ENCODE measurements at places on chromosomes 12 and 14.

DNA sequence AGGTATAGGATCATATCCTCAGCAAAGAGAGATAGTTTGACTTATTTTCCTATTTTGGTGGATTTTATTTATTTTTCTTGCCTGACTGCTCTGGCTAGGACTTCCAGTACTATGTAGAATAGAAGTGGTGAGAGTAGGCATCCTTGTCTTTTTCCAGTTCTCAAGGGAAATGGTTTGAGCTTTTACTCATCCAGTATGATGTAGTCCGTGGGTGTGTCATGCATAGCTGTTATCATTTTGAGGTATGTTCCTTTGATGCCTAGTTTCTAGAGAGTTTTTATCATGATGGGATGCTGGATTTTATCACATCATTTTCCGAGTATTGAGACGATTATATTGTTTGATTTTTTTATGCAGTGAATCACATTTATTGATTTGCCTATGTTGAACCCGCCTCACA, 97.2 kb downstream of the MGAT4C start:
- no peak for DNase-seq

DNA sequence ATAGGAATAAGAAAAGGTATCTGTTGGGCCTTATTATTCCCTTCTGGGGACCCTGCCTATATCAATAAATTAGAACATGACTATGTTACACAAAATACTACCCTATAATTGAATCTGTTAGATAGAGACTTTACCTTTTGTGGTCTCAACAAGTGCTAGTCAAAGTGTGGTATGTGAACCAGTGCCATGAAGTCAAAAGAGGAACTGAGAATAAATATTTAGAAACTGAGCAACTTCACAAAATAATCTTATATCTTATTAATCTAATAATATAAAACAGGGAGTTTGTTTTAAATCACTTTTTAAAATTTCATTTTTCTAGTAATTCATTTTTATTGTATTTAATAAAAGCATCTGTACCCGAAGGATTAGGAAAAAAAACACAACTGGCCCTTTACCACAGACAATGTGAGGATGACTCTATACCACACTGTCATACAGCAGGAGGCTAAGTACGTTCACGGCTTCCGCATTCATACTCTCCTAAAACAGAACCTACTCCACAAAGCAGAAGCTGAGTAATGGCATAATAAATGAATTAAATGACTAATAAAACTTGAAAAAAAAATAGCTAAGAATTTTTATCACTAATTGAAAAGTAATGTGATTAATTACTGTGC, 42.1 kb downstream of the SEC23A start:
- no peak for DNase-seq

GRCh38 chr14:75427482-75428229, at the start of gene JDP2:
JDP2 (plus strand) TSS chr14:75428022; CDS start chr14:75437921, 9,899 bp downstream.
- DNase-seq, result no peak

GRCh38 chr12:28374556-28374955, 184.3 kb downstream of the CCDC91 start:
- peak; percentile 16 for DNase-seq

- no peak for DNase-seq
Observed at GRCh38 chr14:95458459-95458858, 58.0 kb downstream of the SYNE3 start.

DNA sequence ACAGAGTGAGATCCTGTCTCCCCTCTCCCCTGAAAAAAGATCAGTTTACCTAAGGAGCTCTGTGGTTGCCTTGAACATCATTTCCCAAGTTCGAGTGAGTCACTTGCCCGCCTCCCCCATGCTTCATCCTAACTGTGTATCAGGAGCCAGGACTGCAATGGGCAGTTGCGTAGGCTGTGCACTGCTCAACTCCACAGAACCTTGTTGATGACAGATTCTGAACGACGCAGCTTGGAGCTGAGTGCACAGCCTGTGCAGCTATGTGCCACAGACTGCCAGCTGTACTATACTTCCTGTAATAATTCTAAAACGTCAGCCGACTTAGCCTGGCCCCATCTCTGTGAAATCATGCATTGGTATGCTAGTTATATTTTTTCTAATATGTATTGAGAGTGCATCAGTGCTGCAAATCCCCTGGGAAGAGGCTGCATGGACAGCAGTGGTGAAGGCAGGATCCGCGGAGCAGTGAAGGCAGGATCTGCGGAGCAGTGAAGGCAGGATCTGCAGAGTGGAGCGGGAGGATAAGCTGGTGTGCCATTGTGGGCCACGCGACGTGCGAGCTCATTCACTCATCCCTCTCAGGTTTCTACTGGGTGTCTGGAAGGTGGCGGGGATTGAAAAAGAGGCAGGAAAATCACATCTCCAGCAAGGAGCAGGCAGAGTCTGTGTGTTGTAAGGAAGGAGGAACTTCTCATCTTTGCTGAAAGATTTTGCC, 80.8 kb downstream of the GALNT9 start:
- DNase-seq, result peak; percentile 31

DNA sequence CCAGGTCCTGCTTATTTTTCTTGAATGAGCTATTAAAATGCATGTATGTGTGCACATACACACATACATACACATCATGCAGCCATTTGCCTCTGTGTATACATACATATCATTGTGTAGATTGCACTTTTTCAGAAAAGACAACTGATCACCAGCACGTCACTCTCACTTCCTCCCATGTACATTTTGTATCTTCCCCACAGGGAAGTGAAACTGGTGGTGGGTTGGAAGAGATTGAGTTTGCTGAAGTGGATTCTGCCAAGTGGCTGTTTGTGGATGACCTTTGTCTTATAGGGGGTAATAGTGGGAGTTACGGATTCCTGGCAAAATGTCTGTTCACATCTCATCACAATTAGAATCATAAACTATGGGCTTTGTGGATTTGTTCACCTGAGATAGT, 448.6 kb downstream of the RAD51B start:
- no peak for DNase-seq

DNA sequence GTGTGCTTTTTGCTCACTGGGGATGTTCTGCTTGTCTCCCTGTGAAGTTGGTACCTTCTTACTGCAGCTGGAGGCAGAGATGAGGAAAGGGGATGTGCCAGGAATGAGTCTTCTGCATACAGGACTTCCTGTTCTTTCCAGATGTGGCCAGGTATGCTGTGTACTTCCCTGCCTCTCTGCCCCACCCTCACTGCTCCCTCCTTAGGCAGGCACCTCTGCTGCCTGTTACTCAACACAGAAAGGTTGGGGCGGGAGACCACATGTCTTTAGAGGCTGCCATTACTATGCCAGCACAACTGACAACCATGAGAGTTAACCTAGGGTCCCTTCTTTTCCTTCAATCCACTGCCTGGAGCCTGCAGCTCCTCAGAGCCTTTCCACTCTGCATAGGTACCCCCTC, 2.0 kb upstream of the OAS3 start:
- no peak for DNase-seq

GRCh38 chr12:53381731-53382630, 2.0 kb downstream of the SP1 start:
- no peak for DNase-seq

DNA sequence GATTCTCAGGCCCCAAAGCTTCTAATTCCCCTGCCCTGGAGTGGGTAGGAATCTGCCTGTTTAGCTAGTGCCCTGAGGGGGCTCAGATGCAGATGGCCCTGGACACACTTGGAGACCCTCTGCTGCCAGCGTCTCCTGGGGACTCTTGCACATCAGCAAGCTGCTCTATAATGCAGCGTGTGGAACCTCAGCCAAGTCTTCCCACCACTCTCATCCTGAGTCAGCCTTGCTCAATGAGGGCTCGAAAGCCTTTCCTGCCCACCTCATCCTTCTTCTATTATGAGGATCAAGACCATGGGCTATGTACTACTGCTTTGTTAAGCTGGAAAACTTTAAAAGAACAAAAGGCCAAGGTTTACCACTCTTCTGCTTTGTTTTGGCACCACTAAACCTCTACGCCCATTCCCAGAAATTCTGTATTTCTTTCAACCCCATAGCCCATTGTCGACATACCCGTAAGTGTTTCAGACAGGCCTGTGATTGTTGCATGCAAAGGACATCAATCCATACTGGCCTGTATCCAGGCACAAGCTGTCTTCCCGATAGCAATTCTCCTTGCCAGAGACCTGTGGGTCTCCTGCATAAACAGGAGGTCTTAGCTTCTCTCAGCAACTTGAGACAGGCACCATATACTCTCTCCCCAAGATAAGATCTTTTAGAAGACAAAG, 246.9 kb downstream of the DPF3 start:
- DNase-seq, result no peak
